ENCODE measurements at places on chromosomes 5 and 9.
A peak's percentile ranks its signal among the peaks of the same experiment; 100 is the strongest.

GRCh38 chr9:84845956-84846900, 176.7 kb downstream of the NTRK2 start:
- DNase-seq = no peak

DNA sequence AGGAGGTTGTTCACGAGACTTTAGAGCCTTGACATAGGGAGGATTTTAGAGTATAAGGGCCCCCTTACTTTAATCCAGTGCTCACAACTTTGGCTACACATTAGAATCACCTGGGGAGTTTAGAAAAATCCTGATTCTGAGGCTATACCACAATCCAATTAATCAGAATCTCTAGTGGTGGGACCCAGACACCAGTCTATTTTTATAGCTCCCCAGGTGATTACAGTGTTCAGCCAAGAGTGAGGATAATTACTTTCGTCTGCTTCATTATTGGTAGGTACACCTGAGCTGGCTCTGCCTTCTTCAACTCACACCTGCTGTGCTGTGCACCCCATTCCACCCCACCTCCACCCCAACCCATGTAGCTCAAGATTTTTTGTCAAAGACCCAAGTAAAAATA, 141.3 kb upstream of the EPB41L4A start:
- no peak for DNase-seq

DNA sequence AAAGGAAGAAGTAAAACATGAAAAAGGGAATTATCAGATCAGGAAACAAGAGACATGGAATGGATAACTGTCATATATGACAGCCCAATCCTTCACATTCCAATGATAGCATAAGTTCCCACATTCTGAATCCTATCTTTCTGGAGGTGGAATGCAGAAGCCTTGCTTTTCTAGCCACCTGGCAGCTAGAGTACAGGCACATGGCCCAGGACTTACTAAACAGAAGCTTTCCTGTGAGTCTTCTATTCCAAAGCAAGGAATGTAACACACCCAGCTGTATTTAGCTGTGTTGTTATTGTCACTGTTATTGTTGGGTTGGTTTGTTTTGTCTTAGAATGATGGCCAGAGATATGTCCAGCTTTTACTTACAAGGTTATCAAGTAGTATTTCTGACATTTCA, 780.5 kb upstream of the ZNF608 start:
- no peak for DNase-seq

DNA sequence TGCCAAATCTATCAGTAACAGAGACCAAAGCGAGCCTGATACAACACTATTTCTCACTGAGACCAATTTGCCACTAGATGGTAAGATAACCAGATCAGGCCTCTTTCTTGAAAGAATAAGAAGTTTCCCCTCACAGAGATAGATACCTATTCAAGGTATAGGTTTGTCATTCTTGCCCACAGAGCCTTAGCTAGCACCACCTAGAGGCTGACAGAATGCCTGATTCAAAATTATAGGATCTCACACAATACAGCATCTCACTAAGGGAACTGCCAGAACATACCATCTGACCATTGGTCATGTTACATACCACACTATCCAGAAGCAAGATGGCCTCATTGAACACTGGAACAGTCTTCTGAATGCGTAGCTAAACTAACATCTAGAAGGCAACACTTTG, 166.6 kb upstream of the HCN1 start:
- no peak for DNase-seq

DNA sequence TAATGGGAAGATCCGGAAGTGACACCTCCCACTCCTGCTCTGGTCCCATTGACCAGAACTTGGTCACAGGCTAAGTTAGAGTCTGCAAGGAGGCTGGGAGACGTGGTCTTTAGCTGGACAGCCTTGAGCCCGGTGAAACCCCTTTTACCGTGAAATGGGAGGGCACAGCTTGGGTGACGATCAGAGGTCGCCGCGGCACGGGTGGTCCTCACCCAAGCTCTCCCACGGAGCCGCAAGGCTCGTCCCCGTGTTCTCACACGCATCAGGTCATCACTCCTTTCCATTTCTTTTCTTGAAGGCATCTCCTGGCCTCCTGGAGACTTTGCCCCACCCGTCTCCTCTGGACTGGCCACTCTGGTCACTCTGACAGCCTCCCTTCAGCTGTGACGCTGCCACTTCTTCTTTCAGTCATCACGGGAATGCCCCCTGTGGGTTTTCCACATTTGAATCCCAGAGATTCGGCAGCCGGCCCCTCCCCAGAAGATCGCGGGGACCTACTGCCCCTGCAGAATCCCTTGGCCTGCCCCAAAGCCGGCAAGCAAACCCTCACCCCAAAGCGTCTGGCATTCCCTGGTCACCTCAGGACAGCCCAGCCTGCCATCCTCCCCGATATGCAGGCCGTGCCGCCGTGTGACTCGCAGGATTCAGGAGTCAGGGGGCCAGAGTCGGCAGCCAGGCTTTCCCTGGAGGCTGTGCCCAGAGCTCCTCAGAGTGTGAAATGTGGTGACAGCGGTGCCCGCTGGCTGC, 18.9 kb upstream of the EGFL7 start:
- DNase-seq = peak; percentile 7

DNA sequence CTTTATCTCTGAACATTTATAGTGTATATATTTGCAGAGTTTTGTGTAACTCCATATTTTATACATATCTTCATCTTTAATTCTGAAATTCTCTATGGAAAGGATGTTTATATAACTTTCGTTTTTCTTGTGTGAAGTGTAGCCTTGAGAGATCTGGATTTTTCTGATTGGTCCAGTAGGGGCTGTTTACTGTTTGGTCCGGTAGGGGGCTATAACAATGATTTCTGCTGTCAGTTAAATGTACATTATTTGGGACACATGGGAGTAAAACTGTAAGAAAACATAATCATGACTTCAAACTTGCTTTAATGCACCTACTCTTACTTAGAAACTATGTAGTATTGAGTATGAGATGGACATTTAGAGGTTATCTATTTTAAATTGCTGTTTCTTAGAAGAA, 527.1 kb upstream of the ARRDC3 start:
- DNase-seq = no peak

DNA sequence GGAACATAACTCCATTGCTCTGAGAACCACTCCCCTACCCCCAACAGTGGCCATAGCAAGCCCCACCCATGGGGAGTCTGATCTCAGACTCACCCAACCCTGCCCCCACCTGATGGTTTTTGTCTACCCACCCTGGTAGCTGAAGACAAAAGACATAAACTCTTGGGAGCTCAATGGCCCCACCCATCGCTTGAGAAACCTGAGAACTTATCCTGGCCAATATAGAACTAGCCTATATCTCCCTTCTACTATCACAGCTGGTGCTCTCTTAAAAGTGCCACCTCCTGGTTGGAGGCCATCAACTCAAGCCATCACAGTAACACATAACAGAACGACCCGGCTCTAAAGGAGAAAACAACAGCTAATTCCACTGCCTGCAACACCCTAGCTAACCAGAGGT, 47.9 kb upstream of the SNAPC3 start:
- DNase-seq = no peak

- no peak for DNase-seq
These were observed 520.1 kb upstream of the SMC2 start for GRCh38 chr9:103574056-103574455.

DNA sequence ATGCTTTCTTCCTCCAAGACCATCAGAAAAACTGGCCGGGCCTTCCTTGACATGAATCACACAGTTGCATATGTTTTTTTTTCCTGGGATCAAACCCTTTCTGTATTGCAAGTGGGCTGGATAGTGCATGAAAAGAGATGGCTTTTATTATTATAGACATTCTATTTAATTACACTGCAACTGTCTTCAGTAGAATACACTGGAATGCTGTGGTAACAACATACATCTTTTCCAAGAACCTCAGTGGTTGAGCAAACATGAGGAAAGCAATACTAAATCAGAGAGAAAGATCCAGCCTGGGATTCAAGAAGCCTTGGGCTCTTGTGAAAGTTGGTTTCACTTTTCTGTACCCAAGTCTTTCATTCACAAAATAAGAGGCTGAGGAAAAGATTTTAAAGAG, 193.0 kb downstream of the DMAC1 start:
- no peak for DNase-seq

Measured in hematopoietic multipotent progenitor cell treated with erythropoietin and hydrocortisone succinate and interleukin-3 and kit ligand, for 8 days (in vitro differentiated cells).